CD4-positive, alpha-beta T cell treated with Interleukin-6 for 4 hours (primary cell): ENCODE measurements at places on chromosomes 4 and X.
A peak's percentile ranks its signal among the peaks of the same experiment; 100 is the strongest.

DNA sequence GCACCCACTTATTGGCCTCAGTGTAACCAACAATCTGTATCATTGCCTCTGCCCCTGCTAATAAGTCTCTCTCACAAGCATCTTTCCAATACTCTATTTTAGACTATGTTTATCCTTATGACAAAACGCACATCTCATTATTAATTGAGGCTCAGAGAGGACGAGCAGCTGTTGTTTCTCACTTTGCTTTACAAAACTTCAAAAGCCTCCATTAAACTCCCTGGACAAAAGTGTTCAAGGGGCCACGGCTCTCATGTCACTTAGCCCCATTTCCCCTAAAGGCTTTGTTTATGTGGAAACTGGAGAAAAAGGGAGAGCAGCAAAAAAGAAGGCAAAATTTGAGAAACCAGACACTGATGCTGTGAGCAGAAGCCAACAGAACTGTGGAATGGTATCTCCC, 180.0 kb upstream of the LNX1 start:
- no peak for DNase-seq

GRCh38 chr4:148444296-148445070, 2.3 kb upstream of the NR3C2 start:
- peak; percentile 58 for DNase-seq

- DNase-seq, result no peak
Measured at GRCh38 chr4:101271516-101271915, 75.8 kb downstream of the PPP3CA start.

DNA sequence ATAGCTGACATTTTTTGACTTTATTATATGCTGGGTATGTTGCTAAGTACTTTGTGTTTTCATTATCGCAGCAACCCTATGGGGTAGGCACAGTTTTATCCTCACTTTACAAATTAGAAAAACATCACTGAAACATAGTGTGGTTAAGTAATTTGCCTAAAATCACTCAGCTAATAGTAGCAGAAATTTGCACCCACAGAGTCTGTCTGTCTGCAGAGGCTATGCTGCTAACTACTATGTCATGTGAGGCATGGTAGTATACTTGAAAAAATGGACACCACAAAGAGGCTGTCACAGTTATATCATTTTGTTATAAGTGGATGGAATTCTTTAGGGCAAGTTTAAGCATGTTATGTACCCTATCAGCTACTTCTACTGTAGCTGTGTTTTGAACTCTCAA, 69.0 kb downstream of the STAG2 start:
- DNase-seq, result no peak

GRCh38 chr4:7585768-7586167, 151.0 kb upstream of the PSAPL1 start:
- no peak for DNase-seq

- no peak for DNase-seq
Measured at GRCh38 chr4:20462426-20463175, 210.9 kb downstream of the SLIT2 start.

GRCh38 chr4:66766557-66766956, 778.7 kb downstream of the CENPC start:
- DNase-seq, result no peak

- DNase-seq, result no peak
Measured at GRCh38 chr4:161167539-161167938, 996.3 kb downstream of the FSTL5 start.

DNA sequence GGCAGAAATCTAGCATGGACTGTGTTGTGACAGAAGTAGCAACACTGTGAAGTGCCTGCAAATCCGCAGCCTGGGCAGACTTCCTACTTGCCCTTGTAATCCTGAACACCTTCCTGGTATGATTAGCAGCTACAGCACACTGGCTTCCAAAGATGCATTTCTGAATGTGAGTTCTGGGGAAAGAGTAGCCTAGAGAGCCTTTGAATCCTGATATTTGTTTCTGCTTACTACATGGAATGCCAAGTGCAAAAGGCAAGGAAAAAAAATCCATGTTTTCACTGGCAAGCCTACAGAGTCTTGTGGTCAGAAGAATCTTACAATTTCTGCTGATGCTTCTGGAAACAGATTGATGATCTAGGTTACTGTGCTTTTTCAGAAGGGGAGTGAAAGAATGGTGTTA, 223.7 kb downstream of the COL25A1 start:
- DNase-seq, result no peak

GRCh38 chr4:8356856-8357255, 83.7 kb downstream of the ACOX3 start:
- no peak for DNase-seq

- no peak for DNase-seq
Measured at GRCh38 chr4:189510601-189511000, 430.1 kb upstream of the FRG1 start.

DNA sequence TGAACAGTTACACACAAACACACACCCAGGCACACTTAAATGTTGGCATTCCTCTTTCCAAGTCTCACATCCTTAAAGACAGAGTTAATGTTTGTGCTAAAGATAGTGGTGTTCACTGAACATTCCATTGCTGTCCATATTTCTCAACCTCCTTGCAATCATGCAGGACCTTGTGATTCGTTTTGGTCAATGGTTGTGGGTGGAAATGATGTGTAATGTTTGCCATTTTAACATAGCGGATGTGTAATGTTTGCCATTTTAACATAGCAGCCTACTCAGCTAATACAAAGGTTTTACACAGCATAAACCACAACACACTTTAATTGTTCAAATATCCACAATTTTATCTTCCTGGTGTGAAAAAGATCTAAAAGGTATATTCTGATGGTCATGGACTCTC, 93.9 kb downstream of the CEP44 start:
- DNase-seq, result no peak

- DNase-seq, result no peak
Measured at GRCh38 chr4:30939069-30939468, 218.9 kb downstream of the PCDH7 start.

DNA sequence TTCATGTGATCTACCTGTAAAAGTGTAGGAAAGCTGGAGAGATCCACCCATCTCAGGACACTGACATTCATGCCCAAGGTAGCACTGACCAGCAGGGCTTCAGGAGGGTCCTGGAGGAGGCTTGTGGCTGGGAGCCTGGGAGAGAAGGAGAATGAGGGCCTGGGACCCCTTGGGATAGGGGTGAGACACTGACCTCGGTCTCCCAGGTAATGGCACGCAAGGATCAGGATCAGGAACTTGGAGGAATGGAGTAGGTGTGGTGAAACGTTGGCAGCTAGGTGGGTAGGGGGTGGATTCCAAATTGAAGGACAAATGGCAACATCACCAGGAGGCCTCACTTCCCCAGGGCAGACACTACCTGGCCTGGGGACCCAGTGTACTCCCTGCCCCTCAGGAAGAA, 12.4 kb upstream of the RGS12 start:
- DNase-seq, result no peak

DNA sequence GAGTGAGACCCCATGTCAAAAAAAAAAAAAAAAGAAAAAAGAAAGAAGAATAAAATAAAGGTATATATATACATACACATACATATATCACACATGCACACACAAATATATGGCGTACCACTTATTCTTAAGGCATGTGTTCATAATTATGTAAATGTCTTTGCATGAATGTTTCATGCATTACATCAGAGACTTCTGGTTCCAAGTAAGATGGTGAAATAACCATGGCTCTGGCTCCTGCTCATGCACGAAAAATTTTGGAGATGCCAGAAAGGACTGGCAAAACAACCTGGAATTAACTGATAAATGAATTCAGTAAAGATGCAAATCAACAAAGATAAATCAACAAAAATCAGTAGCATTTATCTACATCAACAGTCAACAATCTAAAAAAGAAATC, 19.7 kb upstream of the FHIP1A start:
- no peak for DNase-seq

GRCh38 chrX:50725310-50725709, 88.7 kb downstream of the SHROOM4 start:
- no peak for DNase-seq

- DNase-seq, result no peak
Measured at GRCh38 chr4:139609647-139610046, 53.6 kb upstream of the SETD7 start.

- DNase-seq, result no peak
Measured at GRCh38 chrX:110087485-110088356, 84.8 kb downstream of the TMEM164 start.

DNA sequence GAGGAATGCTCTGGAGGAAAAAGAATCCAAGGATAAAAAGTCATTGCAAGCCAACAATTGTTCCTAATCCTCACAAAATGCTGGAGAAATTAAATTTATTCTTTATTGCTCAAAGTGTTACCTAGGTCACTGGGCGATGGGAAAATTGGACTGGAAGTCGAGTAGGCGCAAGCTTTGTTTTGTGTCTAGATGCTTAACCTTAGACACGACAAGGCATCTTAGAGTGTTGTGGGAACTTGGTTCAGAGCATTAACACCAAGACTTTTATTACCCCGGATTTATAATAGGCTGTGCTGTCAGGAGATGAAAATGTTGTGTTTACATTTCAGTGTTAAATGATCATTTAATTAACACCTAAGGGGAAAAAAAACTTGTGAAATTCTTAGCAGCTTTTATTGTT, 25.1 kb downstream of the SLIT2 start:
- no peak for DNase-seq

DNA sequence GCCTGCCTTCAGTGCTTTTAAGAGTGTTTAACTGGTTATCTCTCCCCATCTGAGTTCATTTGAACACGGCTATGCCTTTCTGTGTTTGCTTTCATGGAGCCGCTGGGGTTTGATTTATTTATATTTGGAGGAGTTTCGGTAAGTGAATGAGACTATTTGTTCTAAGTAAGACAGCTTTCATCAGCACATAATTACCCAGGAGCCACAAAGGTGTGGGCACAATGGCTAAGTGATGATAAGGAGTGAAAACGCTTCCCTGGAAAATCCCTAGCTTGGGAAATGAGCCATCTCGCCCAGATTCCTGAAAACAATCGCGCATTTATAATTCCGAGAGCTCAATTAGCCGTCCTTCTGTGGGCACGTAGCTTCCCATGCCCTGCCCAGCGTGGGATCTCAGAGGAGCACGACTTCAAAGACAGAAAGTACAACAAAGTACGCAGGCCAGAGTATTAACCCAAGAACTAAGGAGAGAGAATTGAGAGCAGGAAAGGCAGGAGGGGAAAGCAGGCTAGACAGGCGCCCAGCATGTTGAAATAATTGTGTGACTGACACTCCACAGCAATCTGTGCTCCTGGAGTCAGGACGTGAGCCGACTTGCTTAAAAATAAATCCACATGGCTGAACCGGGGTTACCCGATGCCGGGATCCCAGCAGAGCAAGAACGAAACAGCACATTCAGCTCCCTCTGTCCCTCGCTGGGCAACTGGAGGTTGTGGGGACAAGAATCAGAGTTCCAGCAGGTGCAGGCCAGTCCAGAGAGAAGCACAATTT, 99.0 kb downstream of the DHRSX start:
- no peak for DNase-seq

- no peak for DNase-seq
Measured at GRCh38 chr4:25713812-25714211, 58.2 kb downstream of the SLC34A2 start.

DNA sequence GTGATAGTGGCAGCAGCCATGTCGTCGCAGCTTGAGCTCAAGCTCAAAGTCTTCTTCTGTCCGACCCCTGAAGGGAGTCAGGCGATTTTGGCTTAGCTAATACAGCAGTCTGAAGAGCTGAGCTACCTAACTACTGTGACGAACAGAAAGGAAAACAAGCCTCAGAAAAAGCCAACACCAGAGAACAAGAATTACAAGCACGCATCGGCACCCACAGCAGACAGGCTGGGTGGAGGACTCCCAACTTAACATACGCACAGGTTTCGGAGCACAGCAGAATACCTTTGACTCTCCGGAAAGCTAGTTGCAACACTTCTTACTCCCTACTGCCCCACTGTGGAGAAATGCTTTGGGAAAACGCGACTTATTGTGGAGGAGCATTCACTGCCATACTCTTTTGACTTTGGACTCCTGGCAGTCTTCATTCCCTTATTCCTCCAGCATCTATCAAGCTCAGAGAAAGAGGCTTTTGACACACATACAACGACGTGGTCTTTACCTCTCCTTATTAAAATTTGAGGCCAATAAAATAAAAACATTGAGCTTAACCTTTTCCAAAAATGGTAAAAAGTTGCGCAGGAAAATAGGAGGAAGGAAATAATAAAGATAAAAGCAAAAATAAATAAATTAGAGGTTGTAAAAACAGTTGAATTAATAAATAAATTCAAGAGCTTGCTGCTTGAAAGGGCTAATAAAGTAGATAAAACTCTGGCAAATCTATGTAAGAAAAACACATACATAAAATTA, 41.3 kb upstream of the GPC3 start:
- peak; percentile 36 for DNase-seq

DNA sequence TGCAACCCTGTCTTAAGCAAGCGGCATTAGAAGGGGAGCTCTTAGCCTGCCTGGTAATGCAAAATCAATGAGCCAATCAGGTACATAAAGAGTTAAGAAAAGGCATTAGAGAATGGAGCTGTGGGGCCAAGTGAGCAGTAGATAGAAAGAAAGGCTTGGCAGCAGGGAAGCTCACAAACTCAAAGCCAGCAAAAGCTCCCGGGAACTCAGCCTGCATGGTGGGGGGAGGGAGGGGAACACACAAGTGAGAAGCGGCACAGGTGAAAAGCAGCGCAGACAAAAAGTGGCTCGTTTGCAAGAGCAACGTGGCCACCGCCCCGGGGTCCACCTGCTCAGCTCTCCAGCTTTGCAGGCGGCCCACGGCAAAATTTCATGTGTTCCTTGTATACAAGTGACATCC, 818.5 kb downstream of the FAM133A start:
- no peak for DNase-seq

DNA sequence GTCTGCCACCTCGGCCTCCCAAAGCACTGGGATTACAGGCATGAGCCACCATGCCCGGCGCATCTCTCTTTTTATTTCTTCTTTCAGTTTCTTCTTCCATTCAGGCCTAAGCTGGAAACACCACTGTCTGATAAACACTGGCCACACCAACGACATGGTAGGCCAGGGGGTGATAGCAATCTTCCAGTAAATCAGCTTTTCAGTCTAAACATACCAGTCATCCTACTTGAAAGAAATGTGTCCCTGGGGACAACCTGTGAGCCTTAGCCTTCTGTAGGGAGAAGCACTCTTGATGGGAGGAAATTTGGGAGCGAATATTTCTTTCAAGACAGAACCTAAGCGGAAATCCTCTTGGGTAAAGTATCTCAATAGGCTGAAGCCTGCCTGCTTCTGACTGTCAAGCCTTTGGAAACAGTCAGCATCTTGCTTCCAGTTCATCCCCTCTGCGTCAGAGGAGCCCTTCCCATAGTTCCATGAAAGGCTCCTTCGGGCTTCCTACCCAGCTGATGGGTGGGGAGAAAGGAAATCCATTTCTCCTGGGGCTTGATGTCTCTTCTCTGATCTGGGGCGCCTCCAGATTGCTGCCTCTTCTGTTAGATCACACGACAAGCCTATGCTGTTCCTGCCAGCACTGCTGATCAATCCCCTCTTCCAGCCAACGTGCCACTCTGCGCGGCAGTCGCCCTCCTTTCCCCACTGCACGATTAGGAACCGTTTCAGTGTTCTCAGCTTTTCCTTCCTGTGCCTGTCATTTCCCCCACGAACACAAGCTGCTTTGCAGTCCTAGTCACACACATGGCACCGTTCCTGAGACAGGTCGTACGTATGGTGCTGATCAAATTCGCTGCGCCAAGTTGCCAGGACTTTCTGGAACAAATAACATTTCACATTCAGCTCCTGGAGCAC, 49.5 kb upstream of the CBR4 start:
- no peak for DNase-seq

GRCh38 chr4:664713-665231, 9.3 kb downstream of the ATP5ME start:
- no peak for DNase-seq
